ENCODE measurements at places on chromosomes 12 and 14.

DNA sequence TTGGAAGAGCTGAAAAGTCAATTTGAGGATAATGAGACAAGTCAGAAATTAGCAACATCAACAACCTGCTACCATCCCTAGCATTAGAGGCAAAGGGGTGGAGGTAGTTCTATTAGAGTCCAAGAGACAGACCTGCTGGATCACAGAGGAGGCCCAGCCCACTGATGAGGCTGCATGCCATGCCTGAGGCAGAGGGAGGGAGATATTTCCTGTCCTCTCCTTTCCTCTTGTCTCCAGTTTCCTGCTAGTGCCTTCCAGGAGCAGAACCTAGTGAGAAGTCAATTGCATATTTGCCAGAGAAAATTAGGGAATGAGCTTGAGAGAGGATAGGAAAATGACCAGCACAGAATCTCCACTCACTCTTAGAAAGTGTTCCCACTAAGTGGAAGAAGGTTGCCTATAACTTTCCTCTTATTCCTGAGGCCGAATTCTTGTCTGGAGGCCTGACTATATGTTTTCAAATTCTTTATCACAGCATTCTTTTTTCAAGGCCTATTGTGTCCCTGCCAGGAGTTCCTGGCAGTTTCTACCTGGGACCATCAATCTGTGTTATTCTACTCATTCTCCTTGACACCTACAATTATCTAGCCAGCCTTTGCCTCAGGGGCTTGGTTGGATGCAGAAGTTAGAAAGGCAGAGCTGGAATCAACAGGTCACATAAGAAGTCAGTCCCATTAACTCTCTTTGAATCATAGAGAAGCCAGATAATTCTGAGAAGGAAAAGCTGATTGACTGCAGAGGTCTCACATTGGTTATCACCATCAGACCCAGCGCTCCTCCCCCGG is 121.9 kb downstream of the EMP1 start:
- DNase-seq: no peak

GRCh38 chr12:53170876-53171724 is 9.4 kb upstream of the ZNF740 start:
- no peak for DNase-seq

DNA sequence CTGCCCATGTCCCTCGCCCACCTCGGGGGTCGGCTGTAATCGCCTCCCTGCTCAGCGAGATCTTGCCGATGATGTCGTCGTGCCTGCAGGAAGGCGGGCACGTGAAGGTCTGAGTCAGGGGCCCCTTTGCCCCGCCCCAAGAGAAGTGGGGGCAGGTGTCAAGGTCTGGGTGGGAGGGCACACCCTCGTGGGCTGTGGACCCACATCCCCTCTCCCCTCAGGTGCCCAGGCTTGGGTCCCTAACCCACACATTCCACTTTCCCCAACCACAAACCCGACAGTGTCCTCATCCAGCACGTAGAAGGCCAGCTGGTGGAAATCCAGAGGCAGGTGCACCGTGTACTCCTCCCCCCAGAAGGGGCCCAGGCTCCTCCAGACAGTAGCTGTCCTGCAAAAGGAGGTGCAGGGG is 7.8 kb downstream of the RASAL1 start:
- DNase-seq: no peak

DNA sequence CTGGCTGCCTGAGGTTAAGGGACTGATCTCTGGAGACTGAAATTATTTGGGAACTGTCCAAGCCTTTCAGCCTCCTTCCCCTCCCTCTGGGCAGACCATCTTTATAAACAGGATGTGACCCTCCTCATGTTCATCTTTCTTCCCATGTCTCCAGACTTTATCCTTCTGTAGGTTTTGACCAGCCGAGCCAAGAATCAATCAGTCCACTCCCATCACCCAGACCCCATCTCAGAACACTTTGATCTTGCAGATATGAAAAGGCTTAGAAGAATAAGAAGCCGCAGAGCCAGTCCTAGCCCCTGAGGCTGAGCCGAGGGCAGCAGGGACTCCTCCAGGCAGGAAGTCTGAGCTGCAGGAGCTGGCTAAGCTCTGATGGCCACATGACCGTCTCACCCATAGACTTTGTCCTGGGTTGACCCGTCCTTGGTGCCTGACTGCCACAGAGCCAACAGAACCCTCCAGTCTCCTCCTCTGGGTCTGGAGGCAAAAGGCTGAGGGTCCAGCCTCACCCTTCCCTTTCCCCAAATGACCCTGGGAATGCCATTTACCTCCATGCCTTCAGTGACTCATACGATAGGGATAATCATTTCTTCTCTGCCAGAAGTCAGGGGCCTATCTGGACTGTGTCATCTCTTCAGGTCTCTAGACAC is 1.6 kb downstream of the KRT71 start:
- no peak for DNase-seq

- DNase-seq: no peak
Measured at GRCh38 chr12:21852251-21852650, 77.7 kb upstream of the KCNJ8 start.

DNA sequence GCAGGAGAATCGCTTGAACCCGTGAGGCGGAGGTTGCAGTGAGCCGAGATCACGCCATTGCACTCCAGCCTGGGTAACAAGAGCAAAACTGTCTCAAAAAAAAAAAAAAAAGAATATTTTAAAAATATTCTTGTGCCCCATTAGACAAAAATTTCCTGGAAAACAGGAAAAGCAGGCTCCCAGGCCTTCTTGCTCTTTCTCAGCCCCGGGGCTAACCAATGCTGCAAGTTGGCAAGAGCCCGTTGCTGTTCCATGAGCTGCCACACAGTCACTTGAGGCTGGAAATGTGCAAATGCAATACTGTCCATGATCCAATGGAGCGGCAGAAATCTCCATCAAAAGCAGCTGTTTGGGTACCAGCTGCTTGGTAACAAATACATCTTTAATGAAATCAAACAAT is 994.7 kb downstream of the VRK1 start:
- no peak for DNase-seq

Data from stimulated activated CD4-positive, alpha-beta T cell treated with anti-CD3 and anti-CD28 coated beads, TNF-alpha, amount 100 ng/mL, for 1 hour (primary cell).